Pons (tissue), 1 donor: ENCODE measurements at places on chromosomes 6 and 20.

GRCh38 chr6:148677594-148678476, 69.0 kb upstream of the UST start:
- peak; percentile 30 for DNase-seq

- DNase-seq = peak; percentile 15
Observed at GRCh38 chr6:73134588-73134987, 90.7 kb downstream of the KHDC1L start.

GRCh38 chr6:111845441-111845871, 27.8 kb downstream of the FYN start:
- no peak for DNase-seq

DNA sequence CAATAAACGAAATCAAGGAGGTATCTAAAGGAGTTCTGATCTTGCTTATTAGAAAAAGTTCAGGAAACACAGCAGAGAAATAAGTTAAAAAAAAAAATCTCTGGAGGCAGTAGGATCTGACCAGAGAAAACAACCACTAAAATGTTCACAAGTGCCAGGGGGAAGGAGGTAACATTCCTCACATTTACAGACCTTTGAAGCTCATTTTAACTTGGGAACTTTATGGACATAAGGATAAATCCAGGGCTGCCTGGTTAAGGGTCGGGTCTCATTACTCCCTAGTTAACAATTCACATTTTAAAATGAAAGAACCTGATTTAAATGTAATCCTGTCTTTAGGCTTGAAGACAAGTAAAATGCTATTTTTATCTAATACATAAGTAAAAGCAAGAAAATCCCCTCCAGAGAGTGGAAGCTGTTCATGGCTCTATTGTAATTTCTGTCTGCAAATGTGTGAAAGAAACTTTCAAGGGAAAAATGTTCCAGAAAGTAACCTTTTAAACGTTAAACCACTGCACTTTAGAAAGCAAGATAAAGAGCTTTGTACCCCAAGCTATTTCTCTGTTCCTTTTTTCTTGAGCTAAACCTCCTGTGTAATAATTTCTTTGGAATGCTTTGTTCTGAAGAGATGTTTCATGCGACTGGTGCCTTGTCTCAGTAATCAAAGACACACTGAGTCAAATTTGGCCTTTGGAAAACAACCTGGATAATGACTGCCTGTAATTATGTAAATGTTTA, 38.2 kb downstream of the MYLIP start:
- DNase-seq = no peak

DNA sequence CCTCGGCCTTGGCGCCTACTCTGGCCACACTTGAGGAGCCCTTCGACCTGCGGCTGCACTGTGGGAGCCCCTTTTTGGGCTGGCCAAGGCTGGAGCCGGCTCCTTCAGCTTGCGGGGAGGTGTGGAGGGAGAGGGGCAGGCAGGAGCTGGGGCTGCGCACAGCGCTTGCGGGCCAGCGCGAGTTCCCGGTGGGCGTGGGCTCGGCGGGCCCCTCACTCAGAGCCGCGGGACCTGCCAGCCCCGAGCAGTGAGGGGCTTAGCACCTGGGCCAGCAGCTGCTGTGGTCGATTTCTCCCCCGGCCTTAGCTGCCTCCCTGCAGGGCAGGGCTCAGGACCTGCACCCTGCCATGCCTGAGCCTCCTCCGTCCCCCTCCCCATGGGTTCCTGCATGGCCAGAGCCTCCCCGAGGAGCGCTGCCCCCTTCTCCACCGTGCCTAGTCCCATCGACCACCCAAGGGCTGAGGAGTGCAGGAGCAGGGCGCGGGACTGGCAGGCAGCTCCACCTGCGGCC, 136.8 kb downstream of the EPHA7 start:
- DNase-seq = no peak

DNA sequence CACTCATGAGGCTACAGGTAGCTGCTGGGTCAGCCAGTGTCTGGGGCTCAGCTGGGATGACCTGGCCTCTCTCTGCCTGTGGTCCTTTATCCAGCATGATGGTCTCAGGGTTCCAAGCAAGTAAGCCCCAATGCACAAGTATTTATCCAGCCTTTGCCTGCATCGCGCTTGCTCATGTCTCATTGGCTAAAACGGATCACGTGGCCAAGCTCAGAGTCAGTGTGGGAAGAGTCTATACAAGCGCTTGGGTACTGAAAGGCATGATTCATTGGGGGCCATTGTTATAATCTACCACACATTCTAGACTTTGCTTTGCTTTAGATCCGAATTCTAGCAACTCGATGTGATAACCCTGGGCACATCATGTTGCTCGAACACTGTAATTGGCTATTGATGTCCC, 48.3 kb downstream of the PPP1R16B start:
- no peak for DNase-seq

- DNase-seq = peak; percentile 81
Observed at GRCh38 chr6:3732345-3733141, 19.0 kb downstream of the PXDC1 start.

- no peak for DNase-seq
Observed at GRCh38 chr20:45508068-45508886, 7.1 kb downstream of the SPINT3 start.

- no peak for DNase-seq
Observed at GRCh38 chr6:67863346-67863745, 771.7 kb upstream of the ADGRB3 start.
